ENCODE measurements at places on chromosomes 12 and 14.

GRCh38 chr12:87201598-87201997 is 827.6 kb downstream of the C12orf50 start:
- no peak for DNase-seq
- H3K4me1 ChIP-seq: no peaks in the 10 kb centered on the region
- no peaks in the 10 kb centered on the region for H3K36me3 ChIP-seq
- no peaks in the 10 kb centered on the region for H3K27me3 ChIP-seq
- H3K4me3 ChIP-seq: no peak overlapping the region
- no peak overlapping the region for H3K27ac ChIP-seq

- H3K4me3 ChIP-seq: no peak overlapping the region
- H3K4me1 ChIP-seq: no peaks in the 10 kb centered on the region
These were observed 7.6 kb downstream of the TMEM179 start for GRCh38 chr14:104596927-104597351.

- H3K4me1 ChIP-seq: no peaks in the 10 kb centered on the region
- no peak overlapping the region for H3K4me3 ChIP-seq
- no peaks in the 10 kb centered on the region for H3K36me3 ChIP-seq
- H3K27me3 ChIP-seq: no peaks in the 10 kb centered on the region
- no peak for DNase-seq
These were observed 737.7 kb downstream of the DIO2 start for GRCh38 chr14:79473651-79474050.

GRCh38 chr14:67703997-67704396 is 2.3 kb downstream of the RDH12 start:
- peaks cover 3% of the 10 kb centered on the region for H3K27me3 ChIP-seq
- H3K27ac ChIP-seq: no peak overlapping the region
- DNase-seq: no peak
- peaks cover 2% of the 10 kb centered on the region for H3K4me1 ChIP-seq
- no peak overlapping the region for H3K4me3 ChIP-seq

GRCh38 chr14:31300296-31300695 is 92.7 kb upstream of the HECTD1 start:
- H3K27me3 ChIP-seq: no peaks in the 10 kb centered on the region
- H3K4me1 ChIP-seq: no peaks in the 10 kb centered on the region
- H3K4me3 ChIP-seq: no peak overlapping the region
- H3K27ac ChIP-seq: no peak overlapping the region

- DNase-seq: peak; percentile 7
- H3K27ac ChIP-seq: no peak overlapping the region
- H3K27me3 ChIP-seq: no peaks in the 10 kb centered on the region
These were observed 3.6 kb downstream of the DDX51 start for GRCh38 chr12:132140501-132140900.
